ENCODE measurements at places on chromosomes 3 and 15. TPM values are rescaled to one million over a fixed set of nuclear protein-coding genes. Genes with fewer than 3 reads are reported as not detected.

Gene SLC51A
- not detected for total RNA-seq

DNA sequence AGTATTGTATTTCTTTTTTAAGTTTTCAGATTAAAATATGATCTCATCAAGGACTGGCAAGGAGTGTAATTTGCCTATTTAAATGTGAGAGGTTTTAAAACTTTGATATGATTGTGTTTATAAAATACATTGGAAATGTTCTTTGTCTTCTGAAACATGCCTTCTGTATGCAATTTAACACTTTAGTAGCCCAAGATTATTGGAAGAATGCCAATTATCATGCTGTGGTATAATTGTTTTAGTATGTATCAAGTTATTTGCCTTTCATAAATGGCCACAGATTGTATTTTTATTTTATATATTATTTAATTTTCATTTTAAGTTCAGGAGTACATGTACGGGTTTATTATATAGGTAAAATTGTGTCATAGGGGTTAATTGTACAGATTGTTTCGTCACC is 31.7 kb downstream of the ECT2 start:
- peaks cover 21% of the 10 kb centered on the region for H3K36me3 ChIP-seq
- no peaks in the 10 kb centered on the region for H3K27me3 ChIP-seq
- no peak overlapping the region for H3K4me3 ChIP-seq
- peaks cover 5% of the 10 kb centered on the region for H3K4me1 ChIP-seq
- H3K27ac ChIP-seq: no peak overlapping the region

- no peak for DNase-seq
- H3K4me1 ChIP-seq: no peaks in the 10 kb centered on the region
- no peaks in the 10 kb centered on the region for H3K36me3 ChIP-seq
- H3K4me3 ChIP-seq: no peak overlapping the region
- H3K27me3 ChIP-seq: no peaks in the 10 kb centered on the region
Observed at GRCh38 chr3:3743754-3744153, 55.5 kb upstream of the LRRN1 start.

GRCh38 chr3:125001557-125002413 is 54.0 kb downstream of the HEG1 start:
- H3K36me3 ChIP-seq: peaks cover 23% of the 10 kb centered on the region
- peaks cover 14% of the 10 kb centered on the region for H3K4me1 ChIP-seq
- H3K27ac ChIP-seq: no peak overlapping the region
- H3K4me3 ChIP-seq: no peak overlapping the region
- no peaks in the 10 kb centered on the region for H3K27me3 ChIP-seq
- DNase-seq: no peak
